ENCODE measurements at places on chromosomes 1 and 21.

GRCh38 chr1:156499194-156499841 lies 1.3 kb downstream of the MEF2D start:
- no peak for DNase-seq

DNA sequence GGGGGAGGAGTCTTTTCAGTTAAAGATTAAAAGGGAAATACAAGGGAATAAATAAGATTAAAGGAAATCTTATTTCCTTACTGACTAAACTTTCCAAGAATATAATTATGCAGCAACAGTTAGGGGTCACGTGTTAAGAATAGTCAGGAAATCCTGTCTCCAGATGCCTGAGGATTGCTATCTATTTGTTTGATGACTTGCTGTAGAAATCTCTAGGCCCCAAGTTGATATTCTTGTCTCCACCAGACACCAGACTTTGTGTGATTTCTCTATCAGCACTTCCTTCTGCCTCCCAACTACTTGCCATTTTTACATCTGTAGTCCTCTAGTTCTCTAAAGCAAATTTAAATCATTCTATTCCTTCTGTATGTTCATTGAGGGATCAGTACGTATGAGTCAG lies 77.5 kb downstream of the RPAP2 start:
- DNase-seq, result no peak

GRCh38 chr21:34243562-34243961 lies 120.2 kb upstream of the KCNE2 start:
- DNase-seq, result no peak

DNA sequence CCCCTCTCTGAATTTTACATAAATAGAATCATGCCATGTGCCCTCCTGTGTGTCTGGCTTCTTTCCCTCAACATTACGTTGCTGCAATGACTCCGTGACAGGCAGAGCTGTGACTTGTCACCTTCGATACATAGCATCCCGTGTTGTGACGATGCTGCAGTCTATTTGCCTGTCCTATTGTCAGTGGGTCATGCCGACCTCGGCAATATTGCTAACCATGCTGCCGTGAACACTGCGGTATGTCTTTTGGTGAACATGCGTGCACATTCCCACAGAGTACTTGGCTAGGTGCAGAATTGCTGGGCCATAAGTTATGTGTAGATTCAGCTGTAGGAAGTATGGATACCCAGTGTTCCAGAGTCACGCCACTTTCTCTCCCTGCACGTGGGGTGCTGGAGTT lies 36.3 kb upstream of the TTC34 start:
- no peak for DNase-seq

- no peak for DNase-seq
Observed at GRCh38 chr1:46488343-46489168, 1.1 kb upstream of the DMBX1 start.

- no peak for DNase-seq
Observed at GRCh38 chr1:217622042-217622441, 8.8 kb downstream of the GPATCH2 start.

- DNase-seq, result no peak
Observed at GRCh38 chr1:218305472-218306064, 20.5 kb downstream of the RRP15 start.

DNA sequence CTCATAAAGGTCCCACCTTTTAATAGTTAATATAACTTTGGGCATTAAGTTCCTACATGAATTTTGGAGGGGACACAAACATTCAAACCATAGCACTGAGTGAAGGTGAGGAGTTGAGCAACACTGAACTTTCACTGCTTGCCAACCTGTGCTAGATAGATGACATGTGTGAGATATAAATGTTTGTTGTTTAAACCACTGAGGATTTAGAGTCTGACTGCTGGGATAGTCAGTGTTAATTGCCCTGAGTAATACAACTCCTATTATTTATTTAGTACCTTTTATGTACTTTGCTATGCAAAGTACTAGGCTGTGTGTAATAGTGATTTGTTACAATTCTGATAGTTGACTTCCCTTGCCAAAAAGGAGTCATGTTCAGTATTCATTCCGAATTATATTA lies 32.4 kb upstream of the SLC16A1 start:
- no peak for DNase-seq

DNA sequence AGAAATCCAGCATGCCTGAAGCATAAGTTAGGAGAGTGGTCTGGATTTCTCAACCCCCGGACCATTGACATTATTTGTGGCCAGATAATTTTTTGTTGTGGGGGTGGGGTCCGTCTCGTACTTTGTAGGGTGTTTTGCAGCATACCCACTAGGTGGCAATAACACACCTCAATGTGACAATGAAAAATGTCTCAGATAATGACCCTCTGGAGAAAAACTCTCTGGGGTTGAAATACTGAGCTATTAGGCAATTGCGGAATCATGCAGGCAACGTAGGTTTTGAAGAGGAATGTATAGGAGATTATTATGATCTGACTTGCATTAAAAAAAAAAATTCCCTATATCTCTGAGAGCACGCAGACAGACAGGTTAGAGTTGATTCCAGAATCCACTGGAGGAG lies 25.3 kb upstream of the RRP15 start:
- no peak for DNase-seq

DNA sequence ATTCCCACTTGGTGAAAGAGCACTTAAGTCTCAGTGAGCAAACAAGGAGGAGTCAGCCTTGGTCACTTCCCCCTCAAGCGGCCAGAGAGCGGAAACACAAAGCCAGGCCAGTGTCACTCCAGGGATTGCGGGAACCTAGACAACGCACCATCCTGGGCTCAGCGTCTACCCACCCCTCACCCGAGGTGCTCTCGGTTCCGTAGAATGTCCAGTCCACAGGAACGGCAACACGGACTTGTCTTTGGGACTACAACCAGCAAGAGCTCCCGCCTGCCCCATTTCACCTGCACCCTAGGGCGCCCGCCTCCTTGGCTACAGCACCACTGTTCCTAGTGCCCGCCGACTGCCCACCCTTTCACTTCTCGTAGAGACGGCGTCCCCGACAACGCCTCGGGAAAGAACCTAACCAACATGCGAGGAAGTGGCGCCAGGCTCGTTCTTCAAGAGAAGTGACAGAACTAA lies 509 bp downstream of the GDAP2 start:
- peak; percentile 1 for DNase-seq
